T-helper 2 cell (primary cell): ENCODE measurements at places on chromosomes 4 and X.

DNA sequence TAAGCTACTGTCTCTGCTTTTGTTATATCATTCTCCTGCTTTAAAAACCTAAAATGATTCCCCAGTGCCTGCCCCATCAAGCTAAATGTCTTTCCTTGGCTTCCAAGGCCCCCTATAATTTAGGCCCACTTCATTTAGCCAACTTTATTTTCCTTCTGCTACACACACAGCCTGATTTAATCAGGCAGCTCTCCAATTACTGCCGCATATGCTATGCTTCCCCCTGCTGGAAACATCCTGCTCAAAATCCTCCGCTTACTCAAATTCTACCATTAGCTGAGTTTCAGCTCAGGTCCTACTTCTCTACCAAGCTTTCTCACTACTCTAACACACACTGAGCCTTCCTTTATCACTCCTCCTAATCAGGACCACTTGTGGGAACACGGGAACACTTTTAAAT is 17.0 kb downstream of the LAMP2 start:
- no peak for DNase-seq

DNA sequence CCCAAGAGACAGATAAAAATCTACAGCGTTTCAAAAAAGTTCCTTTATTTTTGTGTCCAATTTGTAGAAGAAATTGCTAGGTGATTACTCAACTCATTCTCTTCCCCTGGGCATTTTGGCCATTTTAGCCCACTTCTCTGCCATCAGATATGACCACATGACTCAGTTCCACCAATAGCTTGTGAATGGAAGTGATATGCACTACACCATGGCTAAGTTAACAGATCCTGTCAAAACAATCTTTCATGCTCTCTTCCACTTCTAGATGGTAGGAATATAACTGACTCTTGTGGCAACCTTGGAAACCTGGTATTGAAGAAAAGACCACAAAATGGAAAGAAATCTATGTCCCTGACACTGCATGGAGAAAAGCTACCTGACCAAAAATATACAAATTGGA is 26.2 kb upstream of the FREM3 start:
- DNase-seq, result no peak

DNA sequence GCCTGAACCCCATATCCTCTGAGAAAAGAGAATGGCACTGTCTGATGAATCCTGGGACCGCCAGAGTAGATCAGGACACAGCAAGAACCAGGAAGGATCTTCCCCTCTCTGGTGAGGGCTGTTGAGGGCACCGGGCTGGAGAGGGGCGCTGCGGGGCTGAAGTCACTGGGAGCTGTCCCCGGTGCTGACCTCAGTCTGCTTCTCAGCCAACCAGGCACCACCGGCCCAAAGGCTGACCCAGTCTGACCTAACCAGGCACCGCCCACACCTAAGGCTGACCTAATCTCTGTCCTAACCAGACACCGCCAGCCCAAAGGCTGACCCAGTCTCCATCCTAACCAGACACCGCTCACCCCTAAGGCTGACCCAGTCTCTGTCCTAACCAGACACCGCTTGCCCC is 82.8 kb downstream of the CPZ start:
- no peak for DNase-seq

DNA sequence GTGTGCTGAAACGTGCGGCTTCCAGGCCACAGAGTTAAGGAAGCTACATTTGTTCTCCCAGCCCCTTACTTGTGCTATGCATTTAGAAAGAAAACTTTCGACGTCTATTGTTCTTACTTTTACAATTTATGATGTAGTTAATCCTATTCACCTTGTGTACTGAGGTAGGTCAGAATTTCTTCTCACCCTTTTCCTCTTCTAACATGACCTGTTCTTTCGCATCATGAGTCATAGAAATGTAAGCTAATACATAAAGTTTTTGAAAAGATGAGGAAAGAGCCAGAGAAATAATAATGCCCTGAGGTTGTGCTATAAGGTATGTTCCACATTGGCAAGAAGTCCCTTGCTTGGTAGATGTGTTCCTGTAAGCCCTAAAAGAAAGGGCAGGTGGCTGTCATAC is 298.3 kb downstream of the TRIML1 start:
- no peak for DNase-seq

DNA sequence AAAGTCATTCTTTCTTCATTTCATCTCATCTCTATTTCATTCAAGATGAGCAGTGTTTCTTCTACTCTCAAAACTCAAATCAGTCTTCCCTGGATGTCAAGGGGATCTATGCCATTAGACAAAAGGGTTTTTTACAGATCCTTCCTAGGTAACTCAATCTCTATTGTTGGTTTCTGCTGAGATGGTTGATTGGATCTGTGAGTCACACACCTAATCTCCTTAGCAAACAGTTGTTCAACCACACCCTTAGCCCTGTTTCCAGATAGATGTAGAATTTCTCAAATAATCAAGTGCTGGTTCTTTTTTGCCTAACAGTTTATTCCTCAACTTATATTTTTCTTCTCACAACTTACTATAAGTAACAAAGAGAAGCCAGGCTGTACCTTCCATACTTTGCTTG is 200.5 kb downstream of the KDR start:
- DNase-seq, result no peak

DNA sequence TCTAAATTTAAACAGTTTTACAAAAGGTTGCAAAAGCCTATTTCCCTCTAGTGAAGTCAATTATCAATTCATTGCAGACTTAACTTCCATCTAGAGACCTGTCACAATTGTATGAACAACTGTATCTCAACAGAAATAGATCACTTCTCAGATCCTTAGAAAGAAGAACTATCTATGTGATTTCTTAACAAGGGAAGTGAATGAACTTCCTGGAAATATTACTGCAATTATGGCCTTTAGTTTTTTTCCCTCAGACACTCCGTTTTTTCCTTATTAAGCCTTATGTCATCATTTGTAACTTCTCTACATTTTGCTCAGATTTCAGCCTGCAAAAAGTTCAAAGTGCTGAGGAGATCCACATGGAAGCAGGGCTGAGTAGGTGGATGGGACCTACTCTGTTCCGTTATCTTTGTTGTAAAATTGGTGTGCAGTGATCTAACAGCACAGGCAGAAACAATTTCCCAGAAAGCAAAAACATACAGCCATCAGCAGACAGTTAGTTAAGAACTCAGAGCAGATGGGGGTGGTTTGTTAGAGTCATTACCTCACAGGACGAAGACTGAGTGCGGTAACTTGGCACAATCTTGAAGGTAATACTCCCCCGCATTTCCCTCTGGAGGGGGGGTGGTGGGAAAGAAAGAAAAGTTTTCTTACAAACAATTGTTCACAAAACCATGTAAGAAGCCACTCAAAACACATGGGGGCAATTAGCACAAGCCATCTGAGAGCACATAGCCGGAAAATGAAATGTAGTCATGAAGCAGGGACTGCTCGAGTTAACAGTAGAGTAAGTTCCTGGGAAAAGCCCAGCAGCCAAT is 112.3 kb downstream of the NYX start:
- DNase-seq, result no peak

DNA sequence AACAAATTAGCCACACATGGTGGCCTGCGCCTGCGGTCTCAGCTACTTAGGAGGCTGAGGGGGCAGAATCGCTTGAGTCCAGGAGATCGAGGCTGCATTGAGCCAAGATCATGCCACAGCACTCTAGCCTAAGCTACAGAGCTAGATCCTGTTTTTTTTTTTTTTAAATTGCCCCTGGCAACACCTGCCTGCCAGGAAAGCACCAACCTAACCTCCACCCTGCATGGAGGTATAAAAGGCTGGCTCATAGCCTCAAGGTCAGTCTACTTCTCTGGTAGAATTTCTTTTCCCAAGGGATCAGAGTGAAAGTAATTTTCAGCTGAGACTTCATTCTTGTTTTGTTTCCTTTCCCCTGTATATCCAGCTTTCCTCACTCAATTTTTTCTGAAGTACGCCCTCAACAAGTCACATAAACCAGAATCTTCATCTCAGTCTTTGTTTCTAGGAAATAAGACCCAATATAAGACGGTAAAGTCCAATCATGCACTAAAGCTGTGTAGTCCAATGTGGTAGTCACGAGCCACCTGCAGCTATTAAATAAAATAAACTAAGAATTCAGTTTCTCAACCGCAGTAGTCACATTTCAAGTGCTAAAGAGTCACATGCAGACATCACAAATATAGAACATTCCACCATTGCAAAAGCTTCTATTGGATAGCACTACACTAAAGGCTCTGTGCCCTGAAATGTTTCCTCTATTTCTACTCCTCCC is 113.3 kb downstream of the HPGD start:
- no peak for DNase-seq
